Activated naive CD4-positive, alpha-beta T cell treated with anti-CD3 and anti-CD28 coated beads, Interleukin-2, amount 50 U/mL, for 16 hours (primary cell): ENCODE measurements at places on chromosomes 7 and 10.

DNA sequence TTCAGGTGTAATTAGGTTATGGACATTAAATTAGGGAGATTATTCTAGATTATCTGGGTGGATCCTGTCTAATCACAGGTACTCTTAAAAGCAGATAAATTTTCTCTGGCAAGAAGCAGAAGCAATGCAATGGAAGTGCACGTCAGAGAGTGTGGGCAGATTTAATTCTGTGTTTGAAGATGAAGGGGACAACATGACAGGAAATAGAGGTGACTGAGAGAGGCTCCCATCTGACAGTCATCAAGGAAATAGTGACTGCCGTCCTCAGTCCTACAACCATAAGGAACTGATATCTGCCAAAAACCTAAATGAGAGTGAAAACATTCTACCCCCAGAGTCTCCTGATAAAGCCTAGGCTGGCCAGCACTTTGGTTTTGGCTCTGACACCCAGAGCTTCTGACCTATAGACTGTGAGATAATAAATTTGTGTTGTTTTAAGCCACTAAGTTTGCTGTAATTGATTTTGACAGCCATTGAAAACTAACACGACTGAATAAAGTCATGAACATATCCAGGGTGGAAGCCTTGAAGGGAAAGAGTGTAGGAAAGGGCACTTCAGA, 30.5 kb upstream of the DDX50 start:
- DNase-seq = no peak

DNA sequence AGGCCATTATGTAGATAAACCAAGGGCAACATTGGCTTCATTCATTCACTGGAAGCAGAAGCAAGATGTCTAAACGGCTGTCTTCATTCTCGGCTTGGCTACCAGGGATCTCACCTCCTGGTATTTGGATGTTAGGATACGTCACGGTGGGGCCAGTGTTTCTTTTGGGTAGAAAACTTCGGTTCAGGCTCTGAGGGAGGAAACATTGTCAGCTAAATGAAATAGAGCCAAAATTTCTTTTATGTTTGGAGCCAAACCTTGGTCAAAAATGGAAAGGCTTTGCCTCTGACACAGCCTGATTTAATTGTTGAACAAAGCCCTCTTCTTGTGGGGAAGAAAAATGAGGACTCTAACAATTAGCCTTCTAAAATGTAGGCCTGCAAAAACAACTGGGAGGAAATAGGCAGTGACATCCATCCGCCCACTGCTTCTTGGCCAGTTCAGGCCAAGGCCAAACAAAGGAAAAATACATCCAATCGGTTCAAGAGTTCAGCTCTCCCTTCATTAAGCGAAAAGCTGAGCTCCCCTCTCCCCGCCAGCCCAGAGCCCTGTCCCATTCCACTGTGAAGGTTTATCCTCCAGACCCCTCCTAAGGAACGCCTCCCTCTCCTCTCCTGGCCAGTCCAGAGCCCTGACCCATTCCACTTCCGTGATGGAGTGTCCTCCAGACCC, 44.4 kb downstream of the PFKFB3 start:
- DNase-seq = no peak

DNA sequence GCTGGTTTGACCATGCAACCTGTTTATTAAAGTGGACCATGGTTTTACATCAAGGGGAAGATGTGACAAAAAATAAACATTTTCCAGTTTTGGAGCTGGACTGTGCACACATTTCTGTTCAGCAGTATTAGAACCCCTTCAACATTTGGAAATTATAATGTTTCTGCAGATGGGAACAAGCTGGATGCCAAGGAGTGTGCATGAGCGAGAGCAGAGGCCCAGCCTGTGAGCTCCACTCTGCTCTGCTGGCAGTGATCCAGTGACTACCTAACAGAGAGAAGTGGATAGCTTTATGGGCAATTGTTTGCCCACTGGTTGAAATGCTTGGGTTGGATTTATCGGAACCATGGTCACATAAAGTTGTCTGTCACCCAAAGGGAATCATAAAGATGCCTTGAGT, 456.7 kb downstream of the NRG3 start:
- DNase-seq = no peak

- DNase-seq = no peak
Measured at GRCh38 chr7:134141868-134142264, 14.7 kb downstream of the LRGUK start.

DNA sequence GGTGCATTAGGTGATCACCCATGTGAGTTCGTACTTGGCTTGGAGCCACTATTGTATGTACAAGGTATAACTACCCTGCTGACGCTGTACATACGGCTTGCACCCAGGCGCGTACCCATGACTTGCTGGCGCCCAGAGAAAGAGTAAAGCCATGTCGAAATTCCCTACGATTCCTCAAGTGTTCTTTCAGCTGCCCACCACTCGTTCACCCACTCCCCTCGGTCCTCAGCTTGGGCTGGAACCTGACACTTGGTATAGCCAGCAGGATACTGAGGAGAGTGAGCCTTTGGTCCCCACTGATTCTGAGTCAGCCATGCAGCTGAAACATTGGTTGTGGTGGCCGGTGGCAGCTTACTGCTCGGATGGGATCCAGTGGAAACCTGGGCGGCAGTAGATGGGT, 241.5 kb downstream of the CACNA2D1 start:
- DNase-seq = no peak

- DNase-seq = no peak
Measured at GRCh38 chr10:96565774-96566173, 21.0 kb downstream of the TM9SF3 start.

GRCh38 chr7:128868624-128869137, 6.0 kb downstream of the ATP6V1F start:
- DNase-seq = no peak

GRCh38 chr10:75083972-75084833, 27.3 kb upstream of the SAMD8 start:
- DNase-seq = no peak

DNA sequence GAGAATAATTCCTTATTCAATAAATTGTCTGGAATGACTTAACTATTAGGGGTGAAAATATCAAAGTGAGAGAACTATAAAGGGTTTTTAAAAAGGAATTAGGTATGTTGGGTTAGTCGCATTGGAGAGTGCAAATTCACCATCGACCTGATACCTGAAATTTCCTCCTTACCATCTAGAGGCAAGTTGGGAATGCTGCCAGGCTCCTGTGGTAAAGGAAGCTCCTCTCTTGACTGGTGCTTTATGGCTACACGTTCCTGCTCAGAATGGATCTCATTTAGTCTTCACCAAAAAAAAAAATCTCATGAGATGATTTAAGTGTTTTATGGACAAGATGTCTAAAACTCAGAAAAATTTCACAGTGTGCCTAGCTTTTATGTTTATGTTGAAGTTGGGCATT, 129.8 kb downstream of the EGFR start:
- no peak for DNase-seq

DNA sequence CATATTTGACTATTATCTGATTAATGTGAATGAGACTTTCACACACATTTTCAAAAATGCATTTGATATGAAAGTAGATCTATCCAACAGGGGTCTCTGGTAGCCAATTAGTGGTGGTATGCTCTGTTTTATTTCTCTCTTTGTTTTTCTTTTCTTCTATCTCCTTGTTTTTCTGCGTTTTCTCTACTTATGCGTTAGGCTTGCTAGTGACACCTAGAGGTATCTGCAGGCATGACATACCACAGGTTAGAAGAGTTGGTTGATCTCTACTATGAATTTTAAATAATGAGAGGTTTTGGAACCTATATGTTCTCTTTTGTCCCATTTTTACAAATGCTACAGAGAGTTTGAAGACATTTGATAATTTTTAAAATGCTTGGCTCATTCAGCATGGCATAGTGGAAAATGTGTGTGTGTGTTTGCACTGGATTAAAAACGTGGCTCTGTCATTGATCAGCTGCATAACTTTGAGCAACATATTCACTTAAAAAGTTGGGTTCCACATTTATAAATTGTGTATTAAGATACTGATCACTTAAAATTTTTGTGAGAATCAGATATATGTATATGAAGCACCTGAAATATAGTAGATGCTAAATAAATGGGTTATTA, 28.1 kb upstream of the PLXDC2 start:
- no peak for DNase-seq

DNA sequence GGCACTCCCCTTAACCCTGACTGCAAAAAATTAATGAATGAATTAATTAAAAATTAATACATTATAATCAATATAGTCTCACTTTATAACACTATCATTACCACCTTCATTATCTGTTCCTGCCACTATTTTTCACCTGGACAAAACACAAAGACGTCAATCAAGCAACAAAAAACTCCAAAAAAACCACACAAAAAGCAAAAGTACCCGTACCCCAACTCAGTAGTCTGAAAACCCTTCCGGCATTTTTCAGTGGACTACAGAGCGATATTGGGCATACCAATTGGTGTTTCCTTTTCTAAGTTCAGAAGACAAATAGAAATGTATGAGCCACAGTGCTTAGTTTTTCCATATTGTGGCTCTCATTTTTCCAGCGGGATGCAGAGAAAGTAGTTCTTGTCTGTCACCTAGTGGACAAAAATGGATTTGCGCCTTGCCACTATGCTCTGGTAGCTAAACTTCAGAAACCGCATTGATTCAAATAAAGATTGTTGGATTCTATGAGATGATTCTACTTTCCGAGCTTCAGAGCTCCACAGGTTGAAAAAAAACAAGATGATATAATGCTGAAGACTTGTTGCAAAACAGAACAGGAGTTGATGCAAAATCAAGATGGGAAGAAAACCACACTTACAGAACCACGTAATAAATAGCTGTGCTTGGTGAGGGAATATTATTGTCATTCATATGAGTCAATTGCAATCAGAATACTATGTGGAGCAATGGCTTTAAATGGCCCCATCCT, 50.6 kb upstream of the ITGB1 start:
- DNase-seq = peak; percentile 55

- no peak for DNase-seq
Measured at GRCh38 chr7:69961436-69961835, 363.2 kb downstream of the AUTS2 start.

- DNase-seq = no peak
Measured at GRCh38 chr7:103573479-103574058, 127.6 kb upstream of the SLC26A5 start.

DNA sequence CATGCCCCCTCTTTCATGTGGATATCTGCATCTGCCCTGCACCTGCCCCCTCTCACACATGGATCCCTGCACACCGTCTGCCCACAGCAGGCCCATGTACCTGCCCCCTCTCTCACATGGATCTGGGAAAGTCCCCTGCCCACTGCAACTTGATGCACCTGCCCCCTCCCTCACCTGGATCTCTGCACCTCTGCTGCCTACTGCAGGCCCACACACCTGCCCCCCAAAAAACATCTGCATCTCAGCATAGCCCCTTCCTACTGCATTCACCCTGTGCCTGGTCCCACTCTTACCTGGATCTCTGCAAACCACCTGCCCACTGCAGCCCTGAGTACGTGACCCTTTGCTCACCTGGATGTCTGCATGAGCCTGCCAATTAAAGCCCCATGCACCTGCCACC, 479.8 kb downstream of the PTPRN2 start:
- no peak for DNase-seq

- DNase-seq = no peak
Measured at GRCh38 chr10:62618576-62619412, 185.7 kb upstream of the ADO start.

- no peak for DNase-seq
Measured at GRCh38 chr7:116122972-116123595, 87.3 kb upstream of the TES start.

- DNase-seq = no peak
Measured at GRCh38 chr10:27399871-27400270, 104.2 kb upstream of the RAB18 start.

- no peak for DNase-seq
Measured at GRCh38 chr10:29150010-29150409, 138.9 kb upstream of the LYZL1 start.
